ENCODE measurements at places on chromosomes 5 and 9. TPM values are rescaled to one million over a fixed set of nuclear protein-coding genes. Genes with fewer than 3 reads are reported as not detected.

Gene GRXCR2
- not detected for total RNA-seq

Gene PRUNE2
- 6.5 TPM for total RNA-seq

Gene CDKN2A
- 10.0 TPM for total RNA-seq

Gene TAF11L8
- total RNA-seq: not detected

Gene GABRP
- 1.1 TPM for total RNA-seq

Gene NSD1
- total RNA-seq: 44.1 TPM

Gene CYLC2
- not detected for total RNA-seq

Gene IL4
- total RNA-seq: not detected

Gene VPS13A
- total RNA-seq: 45.4 TPM

Gene CCDC192
- not detected for total RNA-seq

Gene SLC6A7
- not detected for total RNA-seq

Gene PCDHAC1
- 0.10 TPM for total RNA-seq

Gene SPZ1
- not detected for total RNA-seq

Gene TAF11L10
- total RNA-seq: not detected

Gene BNC2
- total RNA-seq: 29.0 TPM

Gene FOXI1
- under 0.01 TPM for total RNA-seq

Gene PCDHA1
- not detected for total RNA-seq

Gene FCHSD1
- total RNA-seq: 29.4 TPM

All from vein endothelial cell (primary cell).